ENCODE measurements at places on chromosomes 6 and 20.

DNA sequence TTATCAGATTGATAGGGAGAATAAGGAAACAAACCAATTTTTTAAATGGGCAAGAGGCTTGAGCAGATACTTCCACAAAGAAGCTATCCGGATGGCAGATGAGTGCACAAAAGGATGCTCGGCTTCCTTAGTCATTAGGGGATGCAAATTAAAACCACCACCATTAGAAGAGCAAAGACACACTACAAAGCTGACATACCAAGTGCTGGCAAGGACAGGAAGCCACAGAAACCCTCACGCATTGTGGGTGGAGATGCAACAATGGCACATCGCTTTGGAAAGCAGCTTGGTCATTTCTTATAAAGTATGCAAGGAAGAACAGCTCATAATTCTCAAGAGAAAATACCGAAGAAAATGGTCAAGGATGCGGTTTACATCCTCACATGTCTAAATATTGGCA, 19.8 kb downstream of the BFSP1 start:
- no peak for DNase-seq

DNA sequence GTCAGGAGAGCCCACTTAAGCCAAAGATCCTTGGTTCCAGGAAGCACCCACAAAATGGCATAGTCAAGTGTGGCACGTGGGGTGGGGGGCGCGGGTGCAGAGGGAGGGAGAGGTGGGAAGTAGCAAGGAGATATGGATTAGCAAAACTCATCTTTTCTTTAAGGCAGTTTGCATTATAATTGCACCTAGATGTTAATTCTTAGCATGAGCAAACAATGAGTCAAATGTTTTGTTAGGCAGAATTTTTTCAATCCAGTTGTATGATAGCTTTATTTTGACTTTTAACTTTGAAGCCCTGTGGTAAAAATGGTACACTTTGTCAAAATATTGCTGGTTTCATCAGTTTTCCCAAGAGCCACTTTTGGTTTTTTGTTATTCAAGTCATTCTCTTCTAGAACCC, 15.0 kb downstream of the SCAND1 start:
- no peak for DNase-seq

GRCh38 chr20:40754339-40754943, 65.4 kb upstream of the MAFB start:
- DNase-seq: no peak

DNA sequence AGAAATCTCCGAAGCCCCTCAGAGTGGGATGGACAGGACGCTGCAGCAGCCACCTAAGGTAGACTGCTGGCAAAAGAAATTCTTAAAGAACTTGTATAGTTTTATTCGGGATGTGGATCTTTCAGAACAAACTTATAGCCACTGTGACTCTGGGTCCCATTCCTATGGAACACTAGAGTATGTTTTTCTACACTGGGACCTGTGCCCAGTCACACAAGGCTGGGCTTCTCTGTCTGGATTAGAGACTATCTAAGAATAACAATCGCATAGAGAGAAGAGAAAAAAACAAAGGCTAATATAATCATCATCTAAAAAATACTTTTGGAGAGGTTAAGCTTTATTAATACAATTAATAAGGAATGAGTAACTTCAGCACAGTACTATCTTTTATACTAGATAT, 28.9 kb downstream of the RMND1 start:
- no peak for DNase-seq

Measured in suprapubic skin (tissue), 4 donors.